ENCODE measurements at places on chromosomes 4 and X.

DNA sequence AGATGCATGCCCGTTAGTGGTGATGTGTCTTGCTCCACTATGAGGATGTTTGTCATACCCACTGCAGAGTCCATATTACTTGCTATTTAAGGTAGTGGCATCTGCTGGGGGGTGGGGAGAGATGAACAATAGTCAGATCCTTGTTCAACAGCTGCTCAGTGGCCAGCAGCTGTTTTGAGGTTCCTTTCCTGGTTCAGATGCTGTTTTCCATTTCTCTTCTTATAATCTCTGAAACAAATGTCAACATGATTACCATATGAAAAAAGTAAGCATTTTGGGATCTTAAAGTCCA lies 1567.9 kb upstream of the TENM3 start:
- peaks cover 2% of the 10 kb centered on the region for H3K27me3 ChIP-seq
- H3K4me3 ChIP-seq, result no peak overlapping the region
- H3K36me3 ChIP-seq, result no peaks in the 10 kb centered on the region
- no peaks in the 10 kb centered on the region for H3K4me1 ChIP-seq
- DNase-seq, result no peak
- H3K27ac ChIP-seq, result no peak overlapping the region

DNA sequence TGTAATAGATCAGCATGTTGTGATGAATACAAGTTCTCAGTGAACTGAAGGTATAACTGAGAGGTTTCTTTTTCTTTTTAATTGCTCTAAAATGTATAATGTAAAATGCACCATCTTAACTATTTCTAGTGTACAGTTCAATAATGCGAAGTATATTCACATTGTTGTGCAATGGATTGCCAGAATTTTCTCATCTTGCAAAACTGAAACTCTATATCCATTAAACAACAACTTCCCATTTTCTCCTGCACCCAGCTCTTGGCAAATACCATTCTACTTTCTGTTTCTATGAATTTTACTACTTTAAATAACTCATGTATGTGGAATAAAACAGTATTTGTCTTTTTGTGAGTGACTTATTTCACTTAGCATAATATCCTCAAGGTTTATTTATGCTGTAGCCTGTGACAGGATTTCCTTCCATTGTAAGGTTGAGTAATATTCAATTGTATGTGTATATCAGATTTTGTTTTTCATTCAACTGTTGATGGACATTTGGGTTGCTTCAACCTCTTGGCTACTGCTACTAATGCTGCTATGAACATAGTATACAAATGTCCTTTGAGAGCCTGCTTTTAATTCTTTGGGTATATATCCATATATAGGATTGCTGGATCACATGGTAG lies 53.5 kb upstream of the NPFFR2 start:
- H3K27ac ChIP-seq, result no peak overlapping the region
- no peaks in the 10 kb centered on the region for H3K27me3 ChIP-seq
- H3K4me1 ChIP-seq, result no peaks in the 10 kb centered on the region
- H3K4me3 ChIP-seq, result no peak overlapping the region
- no peaks in the 10 kb centered on the region for H3K36me3 ChIP-seq

- no peaks in the 10 kb centered on the region for H3K27me3 ChIP-seq
- H3K27ac ChIP-seq, result no peak overlapping the region
- peaks cover 8% of the 10 kb centered on the region for H3K36me3 ChIP-seq
- H3K4me3 ChIP-seq, result no peak overlapping the region
- DNase-seq, result no peak
- peaks cover 13% of the 10 kb centered on the region for H3K4me1 ChIP-seq
Measured at GRCh38 chrX:44914532-44915198, 41.7 kb downstream of the KDM6A start.

DNA sequence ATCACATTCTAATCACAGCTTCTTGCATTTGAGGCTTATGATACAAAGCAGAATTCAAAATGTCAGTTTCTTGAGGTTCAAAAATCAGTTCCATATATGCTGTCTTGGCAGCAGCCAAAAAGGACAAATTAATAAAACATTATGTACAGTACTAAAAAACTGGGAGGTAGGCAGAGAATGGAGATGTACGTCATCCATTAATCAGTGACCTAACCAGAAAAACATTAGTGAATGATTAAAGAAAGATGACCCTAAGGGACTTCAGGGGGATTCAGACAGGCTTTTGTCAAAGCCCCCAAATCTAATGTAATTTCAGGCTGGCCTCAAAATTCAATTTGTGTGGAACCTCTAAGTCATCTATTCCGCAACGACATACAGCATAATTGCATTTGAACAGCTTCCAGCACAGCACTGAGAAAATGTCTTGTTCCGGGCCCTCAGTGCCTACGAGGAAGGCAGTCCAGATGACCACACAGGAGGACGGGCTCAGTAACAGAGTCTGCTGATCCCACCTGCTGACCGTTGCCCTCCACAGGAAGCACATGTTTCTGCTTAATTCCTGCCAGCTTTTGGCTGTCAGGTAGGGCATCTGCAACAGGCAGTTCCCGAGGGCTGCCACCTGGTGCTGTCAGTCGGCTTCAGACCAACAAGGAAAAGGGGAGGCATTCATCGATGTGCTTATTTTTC lies 83.8 kb upstream of the HHIP start:
- H3K4me1 ChIP-seq, result no peaks in the 10 kb centered on the region
- no peak overlapping the region for H3K4me3 ChIP-seq
- no peak overlapping the region for H3K27ac ChIP-seq
- no peaks in the 10 kb centered on the region for H3K36me3 ChIP-seq
- no peak for DNase-seq

GRCh38 chr4:791898-792625 lies 33.9 kb downstream of the CPLX1 start:
- peak overlapping the region; percentile 77 for H3K27ac ChIP-seq
- H3K27me3 ChIP-seq, result peaks cover 41% of the 10 kb centered on the region
- no peaks in the 10 kb centered on the region for H3K36me3 ChIP-seq
- peaks cover 30% of the 10 kb centered on the region for H3K4me1 ChIP-seq
- DNase-seq, result peak; percentile 71

Data from activated naive CD8-positive, alpha-beta T cell treated with anti-CD3 and anti-CD28 coated beads, Interleukin-2, amount 10 ng/mL, durations not matched to agents 7 days and 5 days (primary cell).